CD4-positive, CD25-positive, alpha-beta regulatory T cell (primary cell): ENCODE measurements at places on chromosomes 12 and 14. TPM values are rescaled to one million over a fixed set of nuclear protein-coding genes. Genes with fewer than 3 reads are reported as not detected.

- no peak for DNase-seq
- H3K27ac ChIP-seq: no peak overlapping the region
- H3K36me3 ChIP-seq: peaks cover 60% of the 10 kb centered on the region
- H3K4me3 ChIP-seq: no peak overlapping the region
Observed at GRCh38 chr12:98733667-98734350, 88.7 kb downstream of the APAF1 start.

DNA sequence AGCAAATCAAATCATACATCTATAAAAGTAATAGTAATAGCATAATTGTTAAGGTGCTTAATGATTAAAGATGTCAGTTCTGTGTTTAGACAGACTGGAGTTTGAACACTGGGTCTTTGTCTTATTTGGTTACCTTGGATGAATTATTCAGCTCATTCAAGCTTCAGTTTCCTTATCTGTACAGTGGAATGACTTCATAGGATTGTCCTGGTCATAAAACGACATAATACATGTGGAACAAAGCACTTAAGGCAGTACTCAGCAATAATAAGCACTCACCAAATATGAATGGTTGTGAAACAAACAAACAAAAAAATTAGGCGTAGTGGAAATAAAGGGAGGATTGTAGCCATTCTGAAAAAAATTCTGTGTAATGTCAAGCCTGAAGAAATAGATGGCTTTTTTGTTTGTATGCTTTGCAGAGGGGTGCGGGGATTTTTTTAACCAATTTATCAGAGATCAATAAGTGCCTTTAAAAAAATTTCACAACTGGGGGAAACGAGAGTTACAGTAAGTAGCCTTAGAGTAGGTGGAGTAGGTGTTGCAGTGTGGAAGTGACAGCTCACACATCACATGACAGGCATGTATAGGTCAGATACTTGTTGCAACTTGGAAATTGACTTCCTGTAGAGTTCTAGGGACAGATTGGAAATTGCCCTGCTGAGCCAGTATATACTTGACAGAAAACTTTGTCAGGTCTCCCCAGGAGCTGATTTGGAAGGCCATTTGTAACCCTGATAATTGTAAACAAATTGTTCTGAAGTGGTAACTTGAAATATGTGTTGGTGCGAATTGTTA, 157.7 kb downstream of the SLC15A5 start:
- no peak for DNase-seq
- no peaks in the 10 kb centered on the region for H3K27me3 ChIP-seq
- H3K4me1 ChIP-seq: no peaks in the 10 kb centered on the region
- no peaks in the 10 kb centered on the region for H3K36me3 ChIP-seq
- no peak overlapping the region for H3K27ac ChIP-seq
- no peak overlapping the region for H3K4me3 ChIP-seq

DNA sequence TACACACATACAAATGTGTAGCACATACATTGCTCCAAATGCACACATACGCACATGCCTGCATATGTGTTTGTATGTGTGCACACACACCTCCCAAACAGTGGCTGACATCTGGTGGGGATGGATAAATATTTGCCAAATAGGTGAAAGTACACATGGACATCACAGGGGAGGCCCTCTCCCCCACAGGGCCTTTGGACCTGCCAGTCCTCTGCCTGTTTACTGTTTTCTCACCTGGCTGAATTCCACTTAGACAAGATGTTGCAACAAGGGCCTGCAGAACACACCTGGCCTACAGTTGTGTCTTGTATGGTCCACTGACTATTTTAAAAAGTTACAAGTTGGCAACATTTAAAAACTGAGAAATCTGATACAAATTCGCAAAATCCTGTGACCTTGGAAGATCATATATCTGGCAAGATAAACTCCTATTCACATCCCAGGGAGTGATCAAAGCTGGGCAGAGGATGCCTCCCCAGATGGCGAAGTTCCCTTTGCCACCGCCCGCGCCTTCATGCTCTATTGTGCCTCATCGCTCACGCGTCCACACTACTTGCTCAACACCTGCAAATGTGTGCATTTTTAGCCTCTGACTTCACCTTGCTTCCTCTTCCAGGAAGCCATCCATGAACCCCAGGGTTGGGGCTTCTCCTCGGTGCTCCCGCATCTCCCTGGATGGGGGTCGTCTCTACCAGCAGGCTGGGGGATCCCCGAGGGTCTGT, 118.4 kb upstream of the FZD10 start:
- no peaks in the 10 kb centered on the region for H3K36me3 ChIP-seq
- no peaks in the 10 kb centered on the region for H3K4me1 ChIP-seq
- no peak for DNase-seq
- no peak overlapping the region for H3K4me3 ChIP-seq
- peaks cover 3% of the 10 kb centered on the region for H3K27me3 ChIP-seq
- no peak overlapping the region for H3K27ac ChIP-seq

DNA sequence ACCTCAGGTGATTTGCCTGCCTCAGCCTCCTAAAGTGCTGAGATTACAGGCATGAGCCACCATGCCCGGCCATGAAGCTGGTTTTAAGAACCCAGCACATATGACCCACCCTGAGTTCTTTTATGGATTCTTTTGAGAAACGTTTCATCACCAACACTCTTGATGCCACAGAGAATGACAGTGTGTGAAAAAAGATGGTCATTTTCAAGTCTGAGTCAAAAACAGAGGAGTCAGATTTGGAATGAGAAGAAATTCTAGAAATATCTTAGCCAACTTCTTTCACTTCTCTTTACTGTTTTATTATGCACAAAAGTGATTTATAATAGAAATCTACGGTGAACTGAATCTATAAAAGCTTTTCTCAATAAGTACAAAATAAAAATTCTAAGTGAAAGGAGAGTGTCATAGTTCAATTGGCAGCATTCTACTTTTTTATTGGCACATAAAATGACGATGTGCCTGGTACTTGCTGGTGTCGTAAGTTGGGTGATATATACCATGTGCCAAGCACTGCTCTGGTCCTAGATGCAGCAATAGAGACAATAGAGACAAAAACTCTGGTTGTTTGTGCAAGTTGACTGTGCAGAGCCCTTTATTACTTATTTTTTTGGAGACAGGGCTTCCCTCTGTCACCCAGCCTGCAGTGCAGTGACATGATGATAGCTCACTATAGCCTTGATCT, 33.9 kb downstream of the CCDC177 start:
- H3K27ac ChIP-seq: no peak overlapping the region
- H3K27me3 ChIP-seq: peaks cover 8% of the 10 kb centered on the region
- no peak overlapping the region for H3K4me3 ChIP-seq
- no peaks in the 10 kb centered on the region for H3K36me3 ChIP-seq

RAB15 gene
- 6.5 TPM for total RNA-seq

DNA sequence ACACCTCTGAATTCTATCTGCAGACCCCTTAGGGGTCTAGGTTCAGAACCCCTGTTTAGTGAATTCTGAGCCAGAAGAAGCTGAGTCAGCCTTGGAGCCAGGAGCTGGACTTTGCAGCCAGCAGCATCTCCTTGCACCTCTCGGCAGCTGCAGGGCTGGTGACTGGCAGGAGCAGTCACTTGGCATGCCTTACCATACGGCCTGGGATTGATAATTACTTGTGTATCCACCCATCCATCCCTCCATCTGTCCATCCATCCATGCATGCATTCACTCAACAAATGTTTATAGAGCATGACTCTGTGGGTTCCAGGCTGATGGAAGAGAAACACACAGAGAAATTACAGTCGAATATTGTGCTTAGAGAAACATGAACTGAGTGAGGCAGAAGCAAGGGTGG, 67.5 kb upstream of the PRIMA1 start:
- no peak overlapping the region for H3K4me3 ChIP-seq
- no peaks in the 10 kb centered on the region for H3K4me1 ChIP-seq
- DNase-seq: no peak
- H3K27ac ChIP-seq: no peak overlapping the region
- no peaks in the 10 kb centered on the region for H3K36me3 ChIP-seq
- peaks cover 8% of the 10 kb centered on the region for H3K27me3 ChIP-seq

DNA sequence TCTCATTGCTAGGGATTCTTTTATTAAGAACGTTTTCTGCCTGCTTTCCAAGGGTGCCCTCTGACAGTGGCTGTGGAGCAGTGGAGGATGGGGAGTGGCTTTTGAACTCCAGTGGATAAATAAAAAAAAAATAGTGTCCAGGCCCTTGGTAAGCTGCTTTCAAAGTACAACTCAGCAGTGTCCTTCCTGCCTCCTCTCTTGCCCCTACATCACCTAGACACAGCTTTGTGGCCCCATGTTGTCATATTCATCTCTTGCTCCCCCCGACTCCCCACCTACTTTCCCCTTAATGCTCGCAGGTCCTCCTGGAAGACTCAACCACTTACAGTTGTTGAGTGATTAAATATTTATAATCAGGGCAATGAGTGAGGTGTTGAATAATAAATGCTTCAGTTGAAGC, 880.9 kb downstream of the BCL11B start:
- H3K4me1 ChIP-seq: no peaks in the 10 kb centered on the region
- H3K27me3 ChIP-seq: no peaks in the 10 kb centered on the region
- no peaks in the 10 kb centered on the region for H3K36me3 ChIP-seq
- no peak overlapping the region for H3K4me3 ChIP-seq
- no peak for DNase-seq
- H3K27ac ChIP-seq: no peak overlapping the region

DIO2 gene
- not detected for total RNA-seq

DNA sequence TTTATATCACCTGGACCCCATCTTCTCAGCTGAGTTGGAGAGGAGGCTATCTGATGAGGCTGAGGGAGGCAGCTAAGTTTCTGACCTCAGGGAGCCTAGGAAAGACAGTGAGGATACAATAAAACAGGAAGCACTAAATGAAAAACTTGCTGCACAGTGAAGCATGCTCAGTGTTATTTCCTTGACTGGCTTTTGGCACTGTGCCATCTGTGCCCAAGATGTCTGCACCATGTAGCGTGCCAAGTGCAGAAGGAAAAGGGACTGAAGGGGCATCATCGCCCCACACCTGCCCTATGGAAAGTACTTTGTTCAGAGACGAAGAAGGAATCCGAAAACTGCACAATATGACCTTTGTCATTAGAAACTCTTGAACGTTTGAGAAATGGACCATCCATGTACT, 102.7 kb downstream of the ANO4 start:
- H3K4me3 ChIP-seq: no peak overlapping the region
- no peaks in the 10 kb centered on the region for H3K36me3 ChIP-seq
- H3K27ac ChIP-seq: no peak overlapping the region
- H3K4me1 ChIP-seq: no peaks in the 10 kb centered on the region
- no peak for DNase-seq
- H3K27me3 ChIP-seq: no peaks in the 10 kb centered on the region

MSRB3 gene
- 1.8 TPM for total RNA-seq

DNA sequence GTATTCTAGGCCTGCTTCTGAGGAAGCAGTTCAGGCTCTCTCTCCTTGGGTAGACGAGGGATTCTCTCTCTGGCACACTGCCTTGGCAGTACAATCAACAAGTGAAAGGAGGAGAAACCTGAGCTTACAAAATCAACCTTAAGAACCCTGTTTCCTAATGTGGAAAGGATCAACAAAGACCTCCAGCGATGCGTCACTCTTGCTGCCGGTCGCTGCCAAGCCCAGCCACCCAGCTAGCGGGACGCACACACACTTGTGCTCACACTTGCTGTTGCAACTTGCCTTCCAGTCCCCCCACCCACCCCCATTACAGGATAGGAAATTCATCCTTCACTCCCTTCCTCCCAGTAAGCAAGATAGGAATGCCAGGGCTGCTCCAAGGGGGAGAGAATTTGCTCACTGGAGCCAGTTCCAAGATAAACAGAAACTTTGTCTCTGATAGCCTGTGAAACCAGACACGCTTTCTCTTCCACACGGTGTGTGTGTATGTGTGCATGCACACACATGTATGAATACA, 144.3 kb downstream of the BCL11B start:
- H3K27me3 ChIP-seq: no peaks in the 10 kb centered on the region
- no peak overlapping the region for H3K4me3 ChIP-seq
- no peaks in the 10 kb centered on the region for H3K4me1 ChIP-seq
- no peak overlapping the region for H3K27ac ChIP-seq
- no peak for DNase-seq

DNA sequence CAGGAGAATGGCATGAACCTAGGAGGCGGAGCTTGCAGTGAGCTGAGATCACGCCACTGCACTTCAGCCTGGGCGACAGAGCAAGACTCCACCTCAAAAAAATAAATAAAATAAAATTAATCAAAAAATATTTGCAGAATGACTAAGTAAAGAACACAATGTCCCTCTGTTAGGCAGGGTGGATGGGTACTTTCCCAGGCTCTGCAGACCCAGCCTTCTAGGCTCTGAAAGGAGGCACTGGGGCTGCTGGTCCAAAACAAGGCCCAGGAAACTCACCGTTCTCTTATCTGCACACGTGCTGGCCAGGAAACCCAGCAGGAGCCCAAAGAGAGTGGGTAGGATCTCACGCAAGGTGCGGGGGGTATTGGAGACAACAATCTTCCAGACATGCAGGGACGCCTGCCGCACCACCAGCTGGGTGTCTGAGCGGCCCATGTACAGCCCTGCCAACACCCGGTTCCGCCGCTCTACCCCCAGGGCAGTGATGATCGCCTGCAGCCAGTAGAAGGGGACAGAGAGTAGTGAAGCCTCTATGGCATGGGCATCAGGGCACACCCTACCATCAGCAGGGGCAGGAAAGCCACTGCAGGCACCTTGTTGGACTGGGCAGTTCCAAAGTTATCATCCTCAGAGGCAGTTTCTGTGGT, 25.8 kb upstream of the RAB35 start:
- no peak overlapping the region for H3K4me3 ChIP-seq
- no peaks in the 10 kb centered on the region for H3K4me1 ChIP-seq
- H3K27me3 ChIP-seq: no peaks in the 10 kb centered on the region

DNA sequence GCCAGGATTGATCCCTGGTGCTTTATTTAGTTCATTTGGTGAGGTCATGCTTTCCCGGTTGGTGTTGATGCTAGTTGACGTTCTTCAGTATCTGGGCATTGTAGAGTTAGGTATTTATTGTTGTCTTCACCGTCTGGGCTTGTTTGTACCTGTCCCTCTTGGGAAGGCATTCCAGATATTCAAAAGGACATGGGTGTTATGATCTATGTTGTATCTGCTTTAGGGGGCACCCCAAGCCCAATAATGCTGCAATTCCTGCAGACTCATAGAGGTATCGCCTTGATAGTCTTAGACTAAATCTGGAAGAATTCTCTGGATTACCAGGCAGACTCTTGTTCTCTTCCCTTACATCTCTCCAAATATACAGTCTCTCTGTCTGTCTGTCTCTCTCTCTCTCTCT, 42.1 kb downstream of the AK7 start:
- DNase-seq: no peak
- H3K27ac ChIP-seq: no peak overlapping the region
- H3K4me1 ChIP-seq: no peaks in the 10 kb centered on the region
- no peaks in the 10 kb centered on the region for H3K36me3 ChIP-seq

DNA sequence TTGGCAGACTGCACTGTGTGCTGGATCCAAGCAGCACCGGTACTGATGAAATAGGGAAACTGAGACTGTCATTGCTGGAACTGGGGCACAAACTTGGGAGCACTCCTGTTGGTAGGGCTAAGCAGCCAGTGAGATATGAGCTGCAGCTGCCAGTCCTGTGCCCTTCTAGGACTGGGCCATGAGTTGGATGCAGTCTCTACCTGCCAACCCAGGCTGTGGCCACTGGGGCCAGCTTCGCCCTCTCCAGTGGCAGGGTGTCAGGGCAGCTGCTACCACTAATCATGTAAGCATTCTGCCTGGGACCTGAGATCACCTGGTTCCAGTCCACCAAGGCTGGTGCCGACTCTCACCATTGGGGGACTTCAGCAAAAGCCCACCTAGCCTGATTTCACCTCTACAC, 121.1 kb downstream of the PAWR start:
- H3K27me3 ChIP-seq: no peaks in the 10 kb centered on the region
- no peaks in the 10 kb centered on the region for H3K4me1 ChIP-seq
- DNase-seq: no peak
- no peaks in the 10 kb centered on the region for H3K36me3 ChIP-seq
